ENCODE measurements at places on chromosomes 6 and 20.

GRCh38 chr6:46220352-46221221 lies 49.8 kb upstream of the ENPP5 start:
- DNase-seq = peak; percentile 15

DNA sequence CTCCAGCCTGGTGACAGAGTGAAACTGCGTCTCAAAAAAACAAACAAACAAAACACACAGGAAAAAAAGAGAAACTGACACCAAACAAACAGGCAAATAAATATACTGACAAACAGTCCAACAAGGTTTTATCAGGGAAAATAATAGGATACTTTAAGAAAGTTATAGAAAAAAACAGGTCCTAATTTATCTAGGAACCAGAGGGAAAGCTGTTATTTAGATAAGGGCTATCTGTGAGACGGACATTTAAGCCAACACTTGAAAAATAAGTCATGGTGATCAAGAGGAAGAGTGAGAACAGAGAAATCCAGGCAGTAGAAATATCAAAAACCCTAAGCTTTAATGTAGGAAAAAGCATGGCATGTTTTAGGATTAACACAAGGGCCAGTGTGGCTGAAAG lies 68.9 kb downstream of the FAM217A start:
- no peak for DNase-seq

GRCh38 chr6:13425943-13426931 lies 61.2 kb downstream of the GFOD1 start:
- no peak for DNase-seq

DNA sequence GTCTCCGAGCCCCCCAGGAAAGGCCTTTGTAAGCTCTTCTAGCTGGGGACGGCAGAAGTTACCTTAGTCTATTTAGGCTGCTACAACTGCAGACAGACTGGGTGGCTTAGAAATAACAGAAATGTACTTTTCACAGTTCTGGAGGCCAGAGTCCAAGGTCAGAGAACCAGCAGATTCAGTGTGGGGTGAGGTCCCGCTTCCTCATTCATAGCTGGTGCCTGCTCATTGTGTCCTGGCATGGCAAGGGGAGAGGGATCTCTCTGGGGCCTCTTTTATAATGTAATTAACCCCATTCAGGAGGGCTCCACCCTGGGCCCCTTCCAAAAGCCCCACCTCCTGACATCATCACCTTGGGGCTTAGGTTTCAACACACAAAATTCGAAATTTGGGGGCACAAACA lies 315.1 kb downstream of the CDH4 start:
- DNase-seq = no peak

GRCh38 chr6:20092071-20092566 lies 120.2 kb downstream of the MBOAT1 start:
- DNase-seq = peak; percentile 56

- DNase-seq = peak; percentile 81
Observed at GRCh38 chr6:166707045-166707444, 80.0 kb upstream of the RPS6KA2 start.

- peak; percentile 16 for DNase-seq
Observed at GRCh38 chr6:26660000-26660361, 435 bp upstream of the ZNF322 start.

DNA sequence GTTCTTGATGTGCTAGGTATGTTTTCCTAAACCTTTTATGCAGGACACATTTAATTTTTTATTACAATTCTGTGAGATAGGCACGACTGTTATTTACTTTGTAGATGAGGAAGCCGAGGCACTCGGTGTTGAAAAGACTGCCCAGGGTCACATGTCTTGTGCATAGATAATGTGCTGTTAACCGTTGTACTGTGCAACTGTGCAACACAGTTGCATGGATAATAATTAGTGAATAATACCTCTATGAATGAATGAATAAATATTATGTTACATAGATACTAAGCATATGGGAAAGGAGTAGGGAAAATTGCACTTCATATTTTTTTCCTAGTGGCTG lies 60.3 kb upstream of the DEK start:
- peak; percentile 41 for DNase-seq

- DNase-seq = peak; percentile 76
Observed at GRCh38 chr6:134097114-134097707, 44.8 kb upstream of the SLC2A12 start.

DNA sequence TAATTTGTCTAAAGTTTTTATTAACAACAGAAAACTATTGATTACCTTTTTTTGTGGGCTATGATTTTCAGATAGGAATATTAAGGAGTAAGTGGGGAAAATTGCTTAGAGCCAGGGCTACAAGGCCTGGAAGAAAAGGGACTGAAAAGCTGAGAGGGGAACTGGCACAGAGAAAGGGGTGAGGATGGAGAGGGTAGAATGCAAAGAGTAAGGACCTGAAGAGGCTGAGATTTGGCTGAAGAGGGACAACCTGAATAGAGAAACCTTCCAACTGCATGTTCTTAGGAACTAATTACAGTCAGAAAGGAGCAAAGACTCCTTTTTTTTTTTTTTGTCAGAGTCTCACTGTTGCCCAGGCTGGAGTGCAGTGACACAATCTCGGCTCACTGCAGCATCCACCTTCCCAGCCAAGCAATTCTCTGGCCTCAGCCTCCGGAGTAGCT lies 16.7 kb downstream of the BTN2A1 start:
- DNase-seq = no peak

- DNase-seq = no peak
Observed at GRCh38 chr20:8385247-8385646, 253.2 kb downstream of the PLCB1 start.

DNA sequence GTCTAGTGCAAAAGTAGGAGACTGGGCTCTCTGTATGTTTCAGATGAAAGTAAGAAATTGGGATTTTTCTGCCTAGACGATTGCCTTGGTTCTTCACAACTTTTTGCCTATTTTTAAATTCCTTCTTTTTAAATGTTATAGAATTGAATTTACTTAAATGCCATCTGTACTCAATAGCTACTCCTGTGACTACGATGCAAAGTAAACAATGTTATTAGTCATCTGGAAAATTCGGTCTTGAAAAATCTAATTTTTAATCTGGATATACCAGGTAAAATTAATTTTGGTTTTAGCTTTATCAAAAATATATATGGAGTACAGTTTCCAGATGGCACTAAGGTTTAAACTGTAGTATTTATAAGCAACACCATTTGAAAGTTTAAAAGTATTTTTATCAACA lies 472.2 kb downstream of the UTRN start:
- no peak for DNase-seq
